ENCODE measurements at places on chromosomes 1 and 21. TPM values are rescaled to one million over a fixed set of nuclear protein-coding genes. Genes with fewer than 3 reads are reported as not detected.

DNA sequence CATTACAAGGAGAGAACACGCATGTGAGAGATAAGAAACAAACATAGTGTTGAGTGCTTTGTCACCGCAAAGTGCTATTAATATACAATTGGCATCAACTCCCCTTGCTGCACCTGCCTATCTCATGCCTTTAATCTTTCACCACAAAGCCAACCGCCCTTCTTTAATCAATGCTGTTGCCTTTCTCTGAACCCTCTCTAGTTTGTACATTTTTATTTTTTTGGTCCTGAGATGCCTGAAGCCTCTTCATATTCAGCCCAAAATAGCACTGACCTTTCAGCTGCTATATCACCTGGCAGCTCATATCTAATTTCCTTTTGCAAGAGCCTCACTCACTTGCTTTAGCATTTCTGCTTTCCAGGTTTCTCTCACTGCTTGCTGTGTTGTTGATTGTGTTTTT, 504.7 kb downstream of the NUF2 start:
- no peaks in the 10 kb centered on the region for H3K27me3 ChIP-seq
- no peaks in the 10 kb centered on the region for H3K4me1 ChIP-seq
- no peak overlapping the region for H3K27ac ChIP-seq
- no peaks in the 10 kb centered on the region for H3K36me3 ChIP-seq
- H3K4me3 ChIP-seq: no peak overlapping the region
- DNase-seq: no peak

The LMNA gene
- 51.6 TPM for total RNA-seq

- peaks cover 45% of the 10 kb centered on the region for H3K4me1 ChIP-seq
- no peak overlapping the region for H3K27ac ChIP-seq
- H3K4me3 ChIP-seq: no peak overlapping the region
- H3K36me3 ChIP-seq: no peaks in the 10 kb centered on the region
- no peaks in the 10 kb centered on the region for H3K27me3 ChIP-seq
- DNase-seq: no peak
Measured at GRCh38 chr1:59043796-59044195, 253.1 kb upstream of the FGGY start.

GRCh38 chr1:58781541-58782177, 2.2 kb downstream of the JUN start:
- peak overlapping the region; percentile 53 for H3K27ac ChIP-seq
- peaks cover 11% of the 10 kb centered on the region for H3K4me1 ChIP-seq
- H3K36me3 ChIP-seq: no peaks in the 10 kb centered on the region
- no peaks in the 10 kb centered on the region for H3K27me3 ChIP-seq
- peak overlapping the region; percentile 85 for H3K4me3 ChIP-seq

DNA sequence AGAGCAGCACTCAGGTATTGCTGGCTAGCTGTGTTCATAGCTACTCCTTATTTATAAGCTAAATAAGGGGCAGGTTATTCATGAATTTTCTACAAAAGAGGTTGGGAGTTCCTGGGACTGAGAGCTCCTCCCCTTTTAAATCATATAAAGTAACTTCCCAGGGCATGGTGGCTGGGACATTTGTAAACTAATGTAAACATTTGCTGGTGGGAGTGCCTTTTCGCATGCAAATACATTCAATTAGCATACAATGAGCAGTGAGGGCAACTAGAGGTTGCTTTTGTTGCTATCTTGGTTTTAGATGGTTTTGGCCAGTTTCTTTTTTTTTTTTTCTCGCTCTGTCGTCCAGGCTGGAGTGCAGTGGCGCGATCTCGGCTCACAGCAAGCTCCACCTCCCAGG, 43.4 kb downstream of the GNPAT start:
- no peaks in the 10 kb centered on the region for H3K4me1 ChIP-seq
- H3K36me3 ChIP-seq: no peaks in the 10 kb centered on the region
- no peak overlapping the region for H3K27ac ChIP-seq
- no peak overlapping the region for H3K4me3 ChIP-seq

GRCh38 chr1:46411601-46412341, 17.7 kb downstream of the FAAH start:
- H3K4me1 ChIP-seq: no peaks in the 10 kb centered on the region
- H3K27me3 ChIP-seq: no peaks in the 10 kb centered on the region
- no peak for DNase-seq
- H3K36me3 ChIP-seq: peaks cover 12% of the 10 kb centered on the region

DNA sequence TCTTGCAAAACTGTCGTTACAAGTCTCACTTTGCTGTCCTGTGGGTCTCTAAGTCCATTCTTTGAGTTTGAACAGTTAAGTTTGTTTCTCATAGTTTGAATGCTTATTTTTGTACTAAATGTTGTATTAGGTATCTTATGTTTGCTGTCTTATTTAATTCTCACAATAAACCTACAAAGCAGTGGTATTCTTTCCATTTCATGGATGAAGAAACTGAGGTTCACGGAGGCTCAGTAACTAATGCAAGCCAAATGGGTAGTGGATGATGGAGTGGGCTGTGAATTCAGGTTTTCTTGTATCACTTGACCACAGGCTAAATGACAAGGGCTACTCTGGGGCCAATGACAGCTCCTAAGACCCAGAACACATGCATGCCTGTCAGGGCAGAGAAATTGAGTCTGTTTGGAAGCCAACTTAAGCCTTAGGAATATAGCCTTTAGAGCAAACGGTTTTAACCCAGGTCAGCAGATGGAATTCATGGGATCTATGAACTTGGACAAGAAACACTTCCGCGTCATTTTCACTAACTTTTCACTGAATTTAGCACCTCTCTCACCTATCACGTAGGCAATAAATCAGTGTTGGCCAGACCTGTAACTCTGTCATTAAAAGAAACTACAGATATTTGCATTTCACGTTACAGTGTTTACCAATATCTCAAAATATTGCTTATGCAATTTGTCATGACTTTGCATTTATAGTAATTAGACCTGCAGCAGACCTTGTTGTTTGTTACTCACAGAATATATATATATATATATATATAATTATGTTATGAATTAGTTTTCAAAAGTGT, 67.1 kb upstream of the TLR5 start:
- no peak overlapping the region for H3K4me3 ChIP-seq
- no peaks in the 10 kb centered on the region for H3K4me1 ChIP-seq
- H3K27ac ChIP-seq: no peak overlapping the region
- H3K27me3 ChIP-seq: no peaks in the 10 kb centered on the region
- no peak for DNase-seq
- H3K36me3 ChIP-seq: no peaks in the 10 kb centered on the region

GRCh38 chr1:152869808-152870419, 8.2 kb upstream of the SMCP start:
- H3K36me3 ChIP-seq: no peaks in the 10 kb centered on the region
- no peak overlapping the region for H3K4me3 ChIP-seq
- no peaks in the 10 kb centered on the region for H3K27me3 ChIP-seq
- no peaks in the 10 kb centered on the region for H3K4me1 ChIP-seq
- no peak overlapping the region for H3K27ac ChIP-seq
- peak; percentile 46 for DNase-seq

DNA sequence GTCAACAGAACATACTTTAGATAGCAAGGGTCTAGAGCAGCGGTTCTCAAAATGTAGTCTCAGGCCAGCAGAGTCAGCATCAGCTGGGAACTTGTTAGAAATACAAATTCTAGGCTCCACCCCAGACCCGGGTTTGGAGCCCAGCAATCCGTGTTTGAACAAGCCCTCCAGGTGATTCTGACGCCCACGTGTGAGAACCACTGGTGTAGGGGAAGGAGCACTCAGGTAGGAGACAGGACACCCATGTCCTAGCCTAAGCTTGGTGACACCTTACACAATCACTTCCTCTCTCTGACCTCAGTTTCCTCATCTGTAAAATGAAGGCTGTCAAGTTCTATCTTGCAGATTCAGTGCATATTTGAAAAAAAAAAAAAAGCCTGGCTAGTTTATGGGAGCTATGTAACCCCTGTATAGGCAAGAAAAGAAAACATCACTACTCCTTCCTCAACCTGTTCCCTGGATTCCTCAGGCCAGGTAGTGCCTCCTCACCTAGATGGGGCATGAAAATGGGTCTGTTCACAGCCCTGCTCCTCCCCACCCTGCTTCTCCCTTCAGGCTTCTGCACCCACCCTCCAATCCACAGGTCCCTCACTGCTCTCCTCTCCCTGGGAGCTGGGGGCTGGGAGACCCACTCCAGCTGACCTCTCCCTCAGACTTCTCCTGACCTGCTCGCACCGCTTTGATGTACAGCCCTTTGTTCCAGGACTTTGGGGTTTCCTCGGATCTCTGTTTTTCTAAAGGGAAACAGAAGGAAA, 7.1 kb upstream of the PHLDA3 start:
- no peak for DNase-seq
- no peak overlapping the region for H3K4me3 ChIP-seq
- H3K27ac ChIP-seq: no peak overlapping the region
- peaks cover 38% of the 10 kb centered on the region for H3K27me3 ChIP-seq

- DNase-seq: no peak
- no peaks in the 10 kb centered on the region for H3K27me3 ChIP-seq
- no peak overlapping the region for H3K4me3 ChIP-seq
- no peaks in the 10 kb centered on the region for H3K4me1 ChIP-seq
Measured at GRCh38 chr1:161987303-161987702, 36.4 kb downstream of the OLFML2B start.

GRCh38 chr21:33825915-33826314, 89.7 kb downstream of the ATP5PO start:
- no peak overlapping the region for H3K27ac ChIP-seq
- peaks cover 9% of the 10 kb centered on the region for H3K36me3 ChIP-seq

DNA sequence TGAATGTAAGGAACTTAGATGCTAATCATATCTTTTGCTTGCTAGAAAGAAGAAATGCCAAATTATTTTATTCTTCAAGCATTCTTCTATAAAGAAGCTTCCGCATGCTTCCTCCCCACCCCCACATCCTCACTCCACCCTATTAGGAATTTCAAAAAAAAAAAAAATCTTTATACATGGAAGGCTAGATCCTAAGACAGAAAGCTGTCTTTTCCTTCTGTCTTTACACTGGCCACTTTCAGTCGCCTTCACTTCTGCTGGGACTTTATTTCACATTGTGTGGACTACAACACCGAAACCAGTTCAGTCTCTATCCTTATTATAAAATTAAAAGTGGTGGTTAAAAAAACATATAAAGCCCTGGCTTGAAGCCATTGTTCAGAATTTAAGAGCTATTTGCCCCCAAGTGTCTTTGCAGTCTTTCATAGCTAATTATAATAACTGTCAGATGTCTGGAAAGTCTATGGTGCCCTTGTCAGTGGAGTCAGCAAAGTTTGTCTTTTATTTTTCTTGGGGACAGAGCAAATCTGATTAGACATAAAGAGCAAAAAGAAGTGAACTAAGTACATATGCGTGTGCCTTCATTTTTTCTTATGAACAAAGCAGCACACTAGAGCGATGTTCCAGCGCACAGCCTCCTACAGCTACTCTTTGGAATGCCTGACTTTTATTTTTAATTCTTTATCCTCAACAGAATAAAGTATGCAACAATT, 297.7 kb downstream of the PTPRC start:
- peaks cover 4% of the 10 kb centered on the region for H3K4me1 ChIP-seq
- no peak for DNase-seq

The KCNC4 gene
- 3.0 TPM for total RNA-seq

GRCh38 chr1:56533621-56534020, 45.7 kb downstream of the PLPP3 start:
- no peak overlapping the region for H3K4me3 ChIP-seq
- peaks cover 8% of the 10 kb centered on the region for H3K36me3 ChIP-seq
- DNase-seq: no peak

- H3K27ac ChIP-seq: peak overlapping the region; percentile 33
- peak overlapping the region; percentile 70 for H3K4me3 ChIP-seq
- no peaks in the 10 kb centered on the region for H3K27me3 ChIP-seq
- H3K4me1 ChIP-seq: peaks cover 88% of the 10 kb centered on the region
- H3K36me3 ChIP-seq: no peaks in the 10 kb centered on the region
- DNase-seq: no peak
Measured at GRCh38 chr1:41660570-41661427, 176.3 kb upstream of the EDN2 start.
